ENCODE measurements at places on chromosomes 12 and 14. TPM values are rescaled to one million over a fixed set of nuclear protein-coding genes. Genes with fewer than 3 reads are reported as not detected.

GRCh38 chr12:12518919-12519318, 43.7 kb downstream of the DUSP16 start:
- no peaks in the 10 kb centered on the region for H3K36me3 ChIP-seq
- no peaks in the 10 kb centered on the region for H3K27me3 ChIP-seq
- H3K4me1 ChIP-seq: peaks cover 21% of the 10 kb centered on the region
- H3K4me3 ChIP-seq: no peak overlapping the region

GRCh38 chr14:59425322-59425935, 39.8 kb downstream of the GPR135 start:
- H3K4me3 ChIP-seq: no peak overlapping the region
- H3K4me1 ChIP-seq: peaks cover 13% of the 10 kb centered on the region
- no peaks in the 10 kb centered on the region for H3K36me3 ChIP-seq

- H3K27me3 ChIP-seq: no peaks in the 10 kb centered on the region
- no peak overlapping the region for H3K27ac ChIP-seq
- no peak overlapping the region for H3K4me3 ChIP-seq
- H3K4me1 ChIP-seq: no peaks in the 10 kb centered on the region
- DNase-seq: no peak
Measured at GRCh38 chr12:123816896-123817537, 54.9 kb downstream of the DNAH10 start.

- H3K27me3 ChIP-seq: no peaks in the 10 kb centered on the region
- no peak overlapping the region for H3K27ac ChIP-seq
- H3K36me3 ChIP-seq: no peaks in the 10 kb centered on the region
- DNase-seq: no peak
- H3K4me1 ChIP-seq: peaks cover 25% of the 10 kb centered on the region
Measured at GRCh38 chr14:95885866-95886265, 9.2 kb downstream of the TUNAR start.

- H3K4me1 ChIP-seq: no peaks in the 10 kb centered on the region
- peak; percentile 61 for DNase-seq
- no peaks in the 10 kb centered on the region for H3K36me3 ChIP-seq
- no peak overlapping the region for H3K27ac ChIP-seq
- no peak overlapping the region for H3K4me3 ChIP-seq
- no peaks in the 10 kb centered on the region for H3K27me3 ChIP-seq
Measured at GRCh38 chr12:80763874-80764273, 47.2 kb downstream of the MYF5 start.

- peak; percentile 98 for DNase-seq
- no peak overlapping the region for H3K27ac ChIP-seq
- no peaks in the 10 kb centered on the region for H3K27me3 ChIP-seq
- H3K36me3 ChIP-seq: no peaks in the 10 kb centered on the region
Measured at GRCh38 chr12:65948320-65949008, 124.2 kb downstream of the HMGA2 start.

DNA sequence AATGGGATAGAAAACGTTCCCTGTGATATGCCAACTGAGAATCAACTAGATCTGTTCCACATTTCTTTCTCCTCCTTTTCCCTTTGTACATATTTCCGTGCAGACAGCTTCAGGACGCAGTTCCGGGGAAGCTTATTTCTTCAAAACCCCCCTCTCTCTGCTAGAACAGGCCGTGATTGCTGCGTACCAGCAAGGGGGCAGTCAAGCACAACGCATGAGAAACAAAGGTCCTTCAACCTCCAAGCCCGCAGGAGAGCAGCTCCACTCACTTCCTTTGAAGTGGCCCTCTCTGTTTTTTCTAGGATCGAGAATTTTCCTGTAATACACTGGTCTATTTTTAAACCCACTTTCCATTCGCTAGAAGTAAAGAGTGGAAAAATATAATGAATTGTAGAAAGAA, 80.8 kb downstream of the ZNF664 start:
- H3K4me1 ChIP-seq: no peaks in the 10 kb centered on the region
- no peaks in the 10 kb centered on the region for H3K36me3 ChIP-seq
- peak; percentile 89 for DNase-seq
- H3K27me3 ChIP-seq: no peaks in the 10 kb centered on the region
- H3K4me3 ChIP-seq: no peak overlapping the region

DNA sequence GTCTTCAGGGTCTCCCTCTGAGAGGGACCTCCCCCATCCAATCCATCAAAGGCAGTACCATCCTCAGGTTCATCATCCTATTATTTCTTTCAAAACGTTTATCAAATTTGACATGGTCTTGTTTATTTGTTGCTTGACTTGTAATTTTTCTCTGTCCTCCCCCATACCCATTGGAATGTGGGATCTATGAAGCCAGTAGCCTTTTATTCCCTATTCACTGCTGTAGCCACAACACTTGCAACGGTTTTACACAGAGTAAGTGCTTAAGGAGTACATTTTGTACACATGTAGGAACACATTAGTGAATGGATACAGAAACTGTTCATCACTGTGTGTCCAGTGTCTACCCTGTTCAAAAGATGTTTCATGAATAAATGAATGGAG, 41.5 kb downstream of the IGF1 start:
- H3K36me3 ChIP-seq: no peaks in the 10 kb centered on the region
- no peak overlapping the region for H3K4me3 ChIP-seq

DNA sequence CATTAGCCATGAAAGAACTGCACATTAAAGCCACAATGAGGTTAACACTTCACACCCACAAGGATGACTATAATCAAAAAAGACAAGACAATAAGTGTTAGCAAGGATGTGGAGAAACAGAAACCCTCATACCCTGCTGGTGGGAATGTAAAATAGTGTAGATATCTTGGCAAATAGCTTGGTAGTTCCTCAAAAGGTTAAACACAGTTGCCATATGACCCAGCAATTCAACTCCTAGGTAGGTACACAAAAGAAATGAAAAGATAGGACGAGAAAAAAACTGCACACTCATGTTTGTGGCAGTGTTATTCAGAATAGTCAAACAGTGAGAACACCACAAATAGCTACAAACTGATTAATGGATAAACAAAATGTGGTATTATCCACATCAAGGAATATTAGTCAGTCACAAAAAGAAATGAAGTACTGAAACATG, 93.5 kb downstream of the ATXN2 start:
- DNase-seq: no peak
- peaks cover 59% of the 10 kb centered on the region for H3K36me3 ChIP-seq
- no peaks in the 10 kb centered on the region for H3K4me1 ChIP-seq
- no peak overlapping the region for H3K27ac ChIP-seq

DNA sequence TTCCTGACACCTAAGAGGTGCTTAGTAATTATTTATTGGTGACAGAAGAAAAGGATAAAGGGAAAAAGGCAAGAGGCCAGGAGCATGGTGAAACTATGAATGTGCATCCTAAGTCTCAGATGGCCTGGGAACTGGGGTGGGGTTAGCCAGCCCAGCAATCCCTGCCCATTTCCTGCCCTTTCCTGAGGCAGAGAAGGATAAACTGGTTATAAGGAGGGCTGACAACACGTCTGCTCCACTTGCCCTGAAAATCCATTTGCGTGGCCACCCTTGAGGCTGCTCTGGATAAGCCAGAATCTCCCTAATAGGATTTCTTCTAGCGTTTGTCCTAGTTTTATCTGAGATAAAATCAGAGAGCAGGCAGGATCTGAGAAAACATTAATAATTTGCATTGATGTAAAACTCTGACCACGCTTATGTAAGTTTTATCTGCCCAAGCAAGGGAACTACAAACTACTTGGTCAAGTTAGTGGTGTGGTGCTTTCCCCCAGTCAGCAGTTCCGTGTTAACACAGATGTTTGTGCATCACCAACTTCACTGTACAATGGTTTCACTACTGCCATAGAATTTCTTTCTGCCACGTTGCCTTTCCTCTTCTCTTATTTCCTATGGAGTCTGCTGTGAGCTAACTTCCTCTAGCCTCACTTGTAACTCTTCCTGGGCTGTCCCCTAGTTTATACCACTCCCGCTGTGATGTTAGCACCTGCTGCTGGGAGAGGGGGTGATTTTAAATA, 392.7 kb downstream of the RPS29 start:
- no peak overlapping the region for H3K4me3 ChIP-seq
- H3K27me3 ChIP-seq: no peaks in the 10 kb centered on the region
- H3K36me3 ChIP-seq: no peaks in the 10 kb centered on the region
- no peak overlapping the region for H3K27ac ChIP-seq
- peaks cover 4% of the 10 kb centered on the region for H3K4me1 ChIP-seq
- DNase-seq: no peak

DNA sequence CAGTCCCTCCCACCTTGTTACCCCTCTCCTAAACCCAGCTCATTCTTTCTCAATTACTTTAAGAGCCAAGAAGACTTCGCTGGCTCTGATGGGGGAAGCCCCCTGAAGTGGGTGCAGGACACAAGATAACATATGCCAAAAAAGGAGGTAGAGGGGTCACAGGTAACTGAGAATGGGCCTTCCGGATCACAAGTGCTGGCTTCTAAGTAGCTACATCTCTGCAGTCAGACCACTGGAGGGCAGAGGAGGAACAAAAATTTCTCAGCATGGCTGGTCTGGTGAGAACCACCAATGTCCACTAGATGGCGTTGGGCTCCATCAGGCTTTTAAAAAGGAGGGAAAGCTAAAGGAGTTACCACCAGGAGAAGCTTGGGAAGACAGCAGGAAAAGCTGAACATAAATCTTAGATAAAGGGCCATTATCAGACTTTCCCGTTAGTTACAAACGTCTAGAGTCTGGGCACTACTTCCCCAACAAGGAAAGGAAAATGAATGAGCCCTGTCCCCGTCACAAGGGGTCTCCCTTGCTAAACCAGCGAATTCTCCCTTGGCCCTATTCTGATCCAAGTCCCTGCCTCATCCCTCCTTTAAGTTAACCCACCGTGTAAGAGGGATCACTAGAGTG, 11.6 kb upstream of the CDH24 start:
- H3K27me3 ChIP-seq: no peaks in the 10 kb centered on the region
- peaks cover 38% of the 10 kb centered on the region for H3K36me3 ChIP-seq
- H3K27ac ChIP-seq: peak overlapping the region; percentile 90
- peak; percentile 95 for DNase-seq

DNA sequence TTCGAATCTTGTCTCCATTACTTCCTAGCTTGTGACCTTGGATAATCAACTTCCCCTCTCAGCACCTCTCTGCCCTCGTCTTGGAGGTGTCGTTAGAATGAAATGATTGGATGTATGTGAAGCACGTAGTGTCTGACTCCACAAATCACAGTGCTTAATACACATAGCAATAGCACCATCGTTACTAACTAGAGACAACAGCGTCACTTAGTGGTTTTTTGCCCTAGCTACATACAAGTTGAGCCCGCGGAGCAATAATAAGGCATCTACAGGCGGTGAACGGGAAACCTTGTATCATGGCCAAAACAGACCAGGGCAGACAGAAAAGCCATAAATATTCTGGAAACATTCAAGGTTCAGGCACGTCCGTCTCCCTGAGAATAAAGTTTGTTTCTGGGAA, 154.9 kb downstream of the ASCL4 start:
- peaks cover 7% of the 10 kb centered on the region for H3K27me3 ChIP-seq
- H3K36me3 ChIP-seq: no peaks in the 10 kb centered on the region
- DNase-seq: peak; percentile 38
- no peaks in the 10 kb centered on the region for H3K4me1 ChIP-seq

DNA sequence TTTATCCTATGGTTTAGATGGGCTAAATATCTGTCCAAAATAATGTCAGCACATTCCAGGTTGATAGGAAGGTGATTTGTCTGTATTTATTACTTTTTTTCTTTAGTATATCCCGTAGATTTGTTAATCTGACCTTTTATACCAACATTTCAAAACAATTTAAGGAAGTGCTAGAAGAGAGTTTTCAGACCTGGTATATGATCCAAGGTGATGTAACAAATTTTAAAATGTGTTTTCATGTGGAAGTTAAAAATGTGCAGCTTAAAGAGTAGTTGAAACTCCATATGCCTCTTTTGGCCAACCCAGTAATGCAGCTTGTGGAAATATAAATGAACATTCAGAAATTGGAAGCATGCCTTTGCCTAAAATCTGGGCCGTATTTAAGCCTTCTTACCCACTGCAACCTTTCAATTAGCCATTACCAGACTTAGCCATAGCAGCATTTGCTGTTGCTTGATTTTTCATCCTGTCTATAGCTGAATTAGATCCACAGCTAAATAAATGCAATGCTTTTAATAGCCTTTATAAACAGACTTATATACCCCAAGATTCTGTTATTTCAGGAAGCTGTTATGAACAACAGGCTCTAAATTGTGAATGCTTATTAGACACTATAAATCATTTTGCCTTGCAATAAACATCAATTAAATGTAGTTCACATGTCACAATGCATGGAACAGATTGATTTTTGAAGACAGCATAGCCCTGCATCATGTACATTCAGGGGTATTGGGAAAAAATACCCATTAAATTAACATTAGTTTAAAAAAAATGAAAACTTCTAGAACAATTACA, 271.2 kb downstream of the PDZRN4 start:
- H3K4me3 ChIP-seq: no peak overlapping the region
- H3K4me1 ChIP-seq: no peaks in the 10 kb centered on the region
- DNase-seq: no peak
- no peaks in the 10 kb centered on the region for H3K27me3 ChIP-seq
- H3K36me3 ChIP-seq: no peaks in the 10 kb centered on the region
- H3K27ac ChIP-seq: no peak overlapping the region

GRCh38 chr14:67512463-67513310, 20.4 kb upstream of the PLEKHH1 start:
- no peaks in the 10 kb centered on the region for H3K36me3 ChIP-seq
- peaks cover 50% of the 10 kb centered on the region for H3K27me3 ChIP-seq
- H3K27ac ChIP-seq: no peak overlapping the region

- H3K36me3 ChIP-seq: no peaks in the 10 kb centered on the region
- DNase-seq: no peak
- no peaks in the 10 kb centered on the region for H3K27me3 ChIP-seq
- H3K27ac ChIP-seq: no peak overlapping the region
Measured at GRCh38 chr12:58009405-58010195, 68.2 kb downstream of the ATP23 start.

DNA sequence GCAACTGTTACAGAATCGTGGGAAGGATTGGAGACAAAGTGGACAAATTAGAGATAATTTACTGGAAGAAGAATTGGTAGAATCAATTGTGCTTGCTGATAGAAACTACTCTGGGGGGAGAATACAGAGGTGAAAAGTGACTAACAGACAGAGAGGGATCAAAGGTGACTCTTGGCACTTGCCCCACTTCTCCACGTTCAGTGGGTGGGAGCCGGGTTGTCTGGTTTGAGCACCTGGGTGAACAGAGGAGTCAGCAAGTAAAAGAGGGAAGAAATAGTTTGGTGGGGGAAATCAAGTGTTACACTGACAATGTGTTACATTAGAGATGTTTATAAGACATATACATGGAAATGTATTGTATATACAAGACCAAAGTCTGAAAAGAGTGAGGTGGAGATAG, 69.1 kb downstream of the PPP2R5E start:
- no peaks in the 10 kb centered on the region for H3K36me3 ChIP-seq
- peaks cover 24% of the 10 kb centered on the region for H3K4me1 ChIP-seq
- no peak overlapping the region for H3K4me3 ChIP-seq
- no peaks in the 10 kb centered on the region for H3K27me3 ChIP-seq
- H3K27ac ChIP-seq: no peak overlapping the region

GRCh38 chr12:46263140-46264016, 5.5 kb downstream of the SLC38A1 start:
- no peaks in the 10 kb centered on the region for H3K36me3 ChIP-seq
- H3K27ac ChIP-seq: peak overlapping the region; percentile 98
- no peak for DNase-seq
- H3K27me3 ChIP-seq: no peaks in the 10 kb centered on the region
- H3K4me1 ChIP-seq: peaks cover 65% of the 10 kb centered on the region

The ARHGAP9 gene
- total RNA-seq: 0.07 TPM

The DDX11 gene
- total RNA-seq: 27.7 TPM

The ZNF740 gene
- total RNA-seq: 20.5 TPM

The KRT6C gene
- total RNA-seq: not detected

The FOXN4 gene
- 0.42 TPM for total RNA-seq

The FOXN3 gene
- total RNA-seq: 51.7 TPM

The TAS2R9 gene
- 1.8 TPM for total RNA-seq

The ESPL1 gene
- 7.8 TPM for total RNA-seq

The SOX5 gene
- total RNA-seq: 11.9 TPM

The PTGDR gene
- total RNA-seq: not detected

The GPR84 gene
- not detected for total RNA-seq

The EML5 gene
- 0.92 TPM for total RNA-seq

The EFS gene
- 20.5 TPM for total RNA-seq

The CLEC2A gene
- total RNA-seq: not detected

Measured in cardiac muscle cell (in vitro differentiated cells and primary cell).